ENCODE measurements at places on chromosomes 2 and 18.

DNA sequence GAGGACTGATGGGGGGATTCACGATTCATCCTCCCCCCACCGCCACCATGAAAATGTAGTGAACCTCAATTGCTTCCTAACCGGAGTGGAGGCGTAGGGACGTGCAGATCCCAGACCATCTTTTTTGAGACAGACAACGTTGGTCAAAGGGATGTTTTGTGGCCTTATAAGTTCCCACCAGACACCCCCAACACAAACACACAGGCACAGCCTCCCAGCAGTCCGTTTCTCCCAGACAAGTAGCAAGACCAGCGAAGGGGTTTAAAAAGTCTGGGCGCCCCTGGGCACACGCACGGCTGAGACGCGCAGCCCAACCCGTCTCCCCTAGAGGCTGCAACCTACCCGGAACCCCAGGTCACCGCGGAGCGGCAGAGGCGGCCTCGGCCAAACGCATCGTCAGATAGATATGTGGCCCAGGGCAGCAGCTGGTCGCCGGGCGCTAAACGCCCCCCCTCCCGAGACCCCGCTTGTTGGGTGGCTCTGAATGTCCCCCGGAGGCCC lies 1.3 kb downstream of the GBX2 start:
- DNase-seq: peak; percentile 11

GRCh38 chr2:230770804-230771203 lies 58.2 kb downstream of the CAB39 start:
- no peak for DNase-seq

DNA sequence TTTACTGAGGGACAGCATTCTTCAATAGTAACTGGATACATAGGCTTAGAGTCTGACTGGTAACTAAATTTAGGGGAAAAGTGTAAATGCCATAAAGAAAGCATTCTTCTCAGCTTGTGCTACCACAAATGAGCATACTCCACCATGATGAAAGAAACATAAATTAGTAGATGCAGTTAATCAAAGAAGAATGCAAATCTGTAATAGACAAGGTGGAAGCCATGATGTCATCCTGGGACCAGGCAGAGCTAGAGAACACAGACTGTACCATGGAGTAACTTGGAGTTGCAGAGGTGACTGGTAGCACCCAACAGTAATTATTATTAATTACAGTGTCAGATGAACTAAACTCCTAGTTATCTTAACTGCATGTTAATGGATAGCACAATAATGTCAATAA lies 51.7 kb downstream of the RBKS start:
- no peak for DNase-seq

DNA sequence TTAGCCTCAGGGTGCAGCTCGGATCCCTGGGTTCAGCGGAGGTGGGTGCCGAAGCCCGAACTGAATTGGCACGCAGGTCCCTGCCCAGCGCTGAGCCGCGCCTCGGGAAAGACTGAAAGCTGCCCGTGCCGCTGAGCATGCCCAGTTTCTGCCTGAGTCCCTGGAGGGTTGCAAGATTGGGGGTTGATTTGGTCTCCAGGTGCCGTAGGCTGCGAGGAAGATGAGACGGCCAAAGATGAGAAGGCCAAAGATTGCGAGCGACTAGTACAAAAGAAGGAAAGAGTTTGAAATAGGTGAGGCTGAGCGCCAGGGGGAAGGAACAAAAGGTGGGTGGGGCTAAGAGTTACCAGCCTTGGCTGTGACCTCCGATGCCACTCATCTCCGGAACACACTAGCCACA lies 852 bp upstream of the KCNH7 start:
- peak; percentile 3 for DNase-seq

- DNase-seq: no peak
Observed at GRCh38 chr2:134469516-134470115, 215.7 kb downstream of the MGAT5 start.

- peak; percentile 9 for DNase-seq
Observed at GRCh38 chr2:133296401-133296800, 271.9 kb downstream of the NCKAP5 start.

DNA sequence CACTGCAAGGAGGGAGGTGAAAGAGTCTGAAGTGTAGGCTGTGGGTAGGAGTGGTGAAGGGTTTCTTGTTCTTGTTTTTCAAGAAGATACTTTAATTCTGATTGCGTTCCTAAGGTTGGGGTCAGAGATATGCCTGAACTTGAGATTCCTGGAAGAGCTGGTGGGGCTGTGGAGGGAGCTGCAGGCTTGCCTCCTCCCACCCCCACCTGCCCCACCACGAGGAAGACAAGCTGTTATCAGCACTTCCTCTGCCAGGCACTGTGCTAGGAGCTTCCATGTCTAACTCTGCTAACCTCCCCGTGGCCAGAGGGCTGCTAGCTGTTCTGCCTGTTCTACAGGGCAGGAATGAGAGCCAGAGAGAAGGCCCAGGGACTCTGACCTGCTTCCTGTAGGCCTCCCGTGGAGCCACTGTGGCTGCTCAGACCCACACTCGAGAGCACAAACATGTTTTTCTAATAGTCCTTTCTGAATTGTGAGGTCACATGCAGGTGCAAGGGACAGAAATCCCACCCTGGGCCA lies 13.7 kb downstream of the ANKRD23 start:
- no peak for DNase-seq

DNA sequence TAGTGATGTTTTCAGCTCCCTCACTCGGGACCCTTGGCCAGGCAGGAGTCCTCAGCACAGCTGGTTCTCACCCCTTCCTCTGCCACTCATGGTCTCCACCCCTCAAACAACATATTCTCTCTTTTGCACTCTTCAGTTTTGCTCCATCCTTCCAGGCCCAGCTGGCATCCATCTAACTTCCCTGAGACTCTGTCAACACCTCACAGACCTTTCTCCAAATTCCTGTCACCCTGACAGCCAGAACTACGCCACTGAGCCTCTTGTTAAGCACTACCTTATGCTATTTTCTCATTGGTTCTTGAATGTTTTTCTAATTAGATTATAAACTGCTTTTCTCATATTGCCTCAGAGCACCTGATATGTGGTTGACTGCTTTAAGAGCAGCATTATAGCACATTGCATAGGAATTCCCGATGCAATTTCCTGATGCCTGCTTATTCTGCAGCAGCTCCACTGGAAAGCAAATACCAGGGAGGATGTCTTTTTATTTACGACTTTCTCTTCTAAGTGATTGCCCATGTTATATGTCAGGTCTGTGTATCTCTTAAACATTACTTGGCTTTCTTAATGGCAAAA lies 12.4 kb upstream of the INO80C start:
- DNase-seq: no peak

- DNase-seq: no peak
Observed at GRCh38 chr18:4181086-4181485, 274.0 kb downstream of the DLGAP1 start.

- no peak for DNase-seq
Observed at GRCh38 chr2:129747500-129748125, 231.9 kb upstream of the RAB6C start.

GRCh38 chr2:192749611-192750200 lies 555.0 kb upstream of the TMEFF2 start:
- no peak for DNase-seq

DNA sequence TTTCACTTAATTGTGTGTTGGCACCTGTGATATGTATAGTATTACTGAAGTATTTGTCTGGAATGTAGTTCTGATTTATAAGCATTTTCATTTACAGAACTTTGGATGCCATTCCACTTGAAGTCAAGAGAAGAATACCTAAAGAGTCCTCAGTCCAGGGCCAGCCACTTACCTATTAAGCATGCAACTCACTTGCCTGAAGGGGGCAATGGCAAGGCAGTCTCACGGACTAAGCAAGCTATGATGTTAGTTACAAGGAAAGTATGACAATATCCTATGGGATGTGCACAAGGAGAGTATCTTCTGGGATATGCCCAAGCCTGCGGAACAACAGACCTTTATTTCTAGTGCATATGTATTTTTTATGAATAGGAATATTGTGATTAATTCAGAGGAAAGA lies 369.4 kb upstream of the GCFC2 start:
- DNase-seq: no peak

GRCh38 chr2:158004126-158004764 lies 97.4 kb upstream of the UPP2 start:
- DNase-seq: peak; percentile 31

DNA sequence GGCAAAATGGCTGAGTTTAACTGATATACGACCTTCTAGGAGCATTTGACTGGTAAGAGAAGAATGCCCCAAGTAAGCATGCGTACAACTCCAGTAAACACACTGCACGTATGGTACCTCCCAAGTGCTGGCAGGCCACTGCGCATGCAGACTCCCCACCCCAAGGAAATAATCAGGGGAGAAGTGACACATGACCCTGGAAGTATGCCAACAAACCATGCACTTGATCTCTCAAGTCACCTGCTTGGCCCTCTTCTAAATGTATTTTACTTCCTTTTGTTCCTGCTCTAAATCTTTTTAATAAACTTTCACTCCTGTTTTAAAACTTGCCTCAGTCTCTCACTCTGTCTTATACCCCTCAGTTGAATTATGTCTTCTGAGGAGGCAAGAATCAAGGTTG lies 129.8 kb upstream of the COL5A2 start:
- DNase-seq: no peak

- peak; percentile 83 for DNase-seq
Observed at GRCh38 chr18:76349067-76349715, 145.9 kb downstream of the ZNF516 start.

GRCh38 chr2:150165988-150166312 lies 321.5 kb downstream of the RND3 start:
- DNase-seq: no peak

GRCh38 chr2:212177724-212178123 lies 360.9 kb downstream of the ERBB4 start:
- DNase-seq: no peak

DNA sequence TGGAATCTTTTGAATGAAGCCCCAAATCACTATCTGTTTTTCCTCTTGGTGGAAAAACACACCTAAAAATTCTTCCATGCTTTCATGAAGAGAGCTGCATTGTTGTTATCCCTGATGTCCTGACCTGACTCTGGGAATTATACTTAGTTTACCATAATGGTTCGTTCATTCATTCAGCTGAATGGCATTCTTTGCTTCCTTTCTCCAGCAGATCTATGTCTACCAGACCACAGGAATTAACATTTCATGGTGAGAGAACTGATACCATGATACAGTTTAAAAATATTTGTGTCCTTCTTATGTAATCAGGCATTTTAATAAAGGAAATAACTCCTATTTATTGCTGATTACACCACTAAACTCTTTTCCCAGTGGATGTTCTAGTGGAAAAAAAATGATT lies 11.1 kb upstream of the SLC4A10 start:
- DNase-seq: no peak

DNA sequence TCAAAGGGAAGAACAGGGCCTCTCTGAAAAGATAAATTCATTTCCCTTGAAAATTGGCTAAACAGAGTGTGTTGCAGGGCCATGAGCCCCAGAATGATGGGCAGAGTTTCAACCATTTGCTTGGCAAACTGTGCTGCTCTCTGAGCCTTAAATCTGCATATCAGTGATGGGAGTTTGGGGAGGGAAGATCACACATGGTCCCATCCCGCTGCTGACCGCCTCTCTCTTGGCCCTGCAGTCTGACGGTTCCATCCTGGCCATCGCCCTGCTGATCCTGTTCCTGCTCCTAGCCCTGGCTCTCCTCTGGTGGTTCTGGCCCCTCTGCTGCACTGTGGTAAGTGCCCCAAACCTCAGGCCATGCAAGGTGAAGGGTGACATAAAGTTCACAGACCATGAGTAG lies 139.0 kb downstream of the ANTXR1 start:
- DNase-seq: no peak

DNA sequence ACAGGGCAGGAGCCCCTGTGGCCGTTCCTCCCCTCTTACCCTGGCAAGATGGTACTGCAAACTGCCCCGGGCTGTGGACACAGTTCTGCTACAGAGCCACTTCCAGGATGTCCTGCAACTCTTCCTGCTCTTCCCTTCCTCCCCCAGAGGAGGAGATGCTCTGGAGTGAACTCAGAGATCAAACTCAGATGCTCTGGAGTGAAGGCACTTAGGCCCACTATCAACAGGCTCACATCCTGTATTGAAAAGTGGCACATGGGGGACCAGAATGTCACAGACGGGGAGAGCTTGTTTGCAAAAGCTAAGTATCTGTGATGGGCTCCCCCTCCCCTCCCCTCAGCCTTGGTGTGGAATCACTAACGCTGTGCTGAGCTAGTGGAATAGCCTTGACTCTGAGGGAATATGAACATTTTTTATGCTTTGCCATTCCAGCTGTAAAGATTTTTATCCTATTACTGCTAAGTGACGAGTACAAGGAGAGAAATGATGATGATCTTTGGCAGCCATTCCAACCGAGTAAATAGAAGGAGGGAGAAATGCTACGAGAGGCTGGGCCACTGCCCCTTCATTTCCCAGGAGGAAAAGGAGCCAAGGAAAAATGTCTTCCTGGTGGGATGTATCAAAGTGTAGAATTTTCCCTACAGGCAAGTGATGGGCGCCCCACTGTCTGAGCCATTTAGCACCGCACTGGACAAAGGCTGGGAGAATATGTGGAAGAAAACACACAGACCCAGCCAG lies 152.6 kb downstream of the GALNT14 start:
- DNase-seq: no peak

DNA sequence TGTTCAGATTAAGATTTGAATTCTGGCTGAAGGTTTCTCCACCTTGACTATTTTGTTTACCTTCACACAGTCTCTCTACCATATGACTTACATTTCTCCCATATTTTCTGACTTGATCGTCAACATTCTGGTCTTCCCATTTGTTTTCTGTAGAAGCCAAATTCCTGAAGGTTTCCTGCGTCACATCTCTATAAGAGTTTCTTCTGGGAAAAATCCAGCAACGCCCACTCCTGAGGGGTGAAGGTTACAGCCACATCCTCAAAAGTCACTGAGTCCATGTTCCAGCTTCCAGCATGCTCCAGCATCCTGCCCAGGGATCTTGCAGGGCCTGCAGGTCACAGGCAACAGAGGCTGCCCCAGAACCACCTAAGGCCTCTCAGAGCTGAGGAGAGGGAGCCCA lies 47.5 kb downstream of the NBEAL1 start:
- no peak for DNase-seq

GRCh38 chr2:160440888-160441287 lies 52.7 kb downstream of the RBMS1 start:
- DNase-seq: no peak

DNA sequence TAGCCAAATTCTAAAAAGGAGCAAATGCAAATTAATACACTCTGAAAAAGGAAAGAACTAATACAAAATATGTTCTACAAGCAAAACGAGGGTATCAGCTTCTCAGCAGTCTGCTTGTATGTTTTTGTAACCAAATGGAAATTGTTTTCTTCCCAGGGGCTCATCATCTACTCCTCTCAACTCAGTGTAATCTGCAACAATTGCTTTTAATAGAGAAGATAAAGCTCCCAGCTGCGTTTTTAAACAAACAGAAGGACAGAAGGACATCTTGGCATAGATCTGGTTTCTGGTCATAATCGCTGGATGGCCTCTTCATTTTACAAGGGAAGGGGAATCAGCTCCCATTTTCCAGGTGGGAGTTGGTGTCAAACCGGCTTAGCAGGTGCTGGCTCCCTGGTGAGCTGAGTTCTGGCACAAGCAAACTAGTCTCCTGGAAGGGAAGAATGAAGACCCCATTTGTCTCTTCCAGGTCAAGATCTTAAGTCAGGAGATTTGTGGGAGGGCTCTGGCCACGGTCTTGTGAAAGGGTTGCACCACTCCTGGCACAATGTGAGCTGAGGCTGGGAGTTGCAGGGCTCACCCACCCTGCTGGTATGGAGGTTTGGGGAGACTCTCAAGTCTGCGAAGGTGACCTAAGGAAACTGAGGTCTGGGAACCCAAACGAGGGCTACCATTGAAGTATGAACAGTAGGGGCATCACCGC lies 41.6 kb downstream of the NPPC start:
- DNase-seq: no peak

- no peak for DNase-seq
Observed at GRCh38 chr2:208062113-208062512, 36.8 kb upstream of the PLEKHM3 start.
